ENCODE measurements at places on chromosomes 11 and 22. TPM values are rescaled to one million over a fixed set of nuclear protein-coding genes. Genes with fewer than 3 reads are reported as not detected.

The RAB6A gene
- 115 TPM for polyA plus RNA-seq

The TMPRSS4 gene
- 30.2 TPM for polyA plus RNA-seq

The USP28 gene
- 59.7 TPM for polyA plus RNA-seq

The LUZP2 gene
- 1.7 TPM for polyA plus RNA-seq

The SLC5A12 gene
- polyA plus RNA-seq: 57.3 TPM

The OR52B6 gene
- 0.23 TPM for polyA plus RNA-seq

The APOA1 gene
- 97.1 TPM for polyA plus RNA-seq

The IGLL5 gene
- polyA plus RNA-seq: not detected

The SLC16A8 gene
- 1.6 TPM for polyA plus RNA-seq

The PHLDA2 gene
- not detected for polyA plus RNA-seq

GRCh38 chr11:19391652-19392051, 150.9 kb upstream of the E2F8 start:
- no peak for DNase-seq

DNA sequence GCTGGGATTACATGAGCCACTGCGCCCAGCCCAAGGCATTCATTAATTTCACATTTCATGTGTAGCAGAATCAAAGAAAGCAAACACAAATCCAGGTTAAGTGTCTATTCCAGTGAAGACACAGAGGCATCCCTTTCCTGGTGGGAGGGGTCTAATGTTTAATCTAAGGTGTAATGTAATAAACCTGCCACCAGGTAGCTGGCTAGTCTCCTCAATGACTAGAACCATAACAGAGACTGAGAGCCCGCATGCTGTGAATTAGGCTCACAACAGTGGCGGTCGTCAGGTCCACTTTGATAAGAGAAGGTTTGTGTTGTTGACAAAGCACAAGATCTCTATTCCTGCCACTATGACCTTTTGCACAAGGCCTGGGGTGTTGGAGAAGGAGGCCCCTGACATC, 64.2 kb upstream of the ADA2 start:
- DNase-seq: no peak

DNA sequence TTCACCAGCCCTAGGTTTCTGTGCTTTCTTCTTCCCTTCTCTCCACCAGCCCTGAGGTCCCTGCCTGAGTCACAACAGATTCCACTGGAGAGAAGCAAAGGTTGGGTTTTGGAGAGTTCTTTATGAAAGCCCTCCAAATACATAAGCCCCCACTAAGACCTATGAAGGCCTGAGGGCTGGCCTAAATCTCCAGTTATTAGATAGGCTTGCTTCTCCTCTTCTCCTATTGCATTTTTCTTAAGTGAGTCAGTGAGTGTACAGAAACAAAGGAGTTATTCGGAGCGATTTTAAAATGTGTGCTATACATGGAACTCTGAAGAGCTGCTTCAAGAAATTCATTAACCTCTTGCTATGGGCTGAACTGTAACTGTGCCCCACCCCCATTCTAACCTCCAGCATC, 1057.3 kb downstream of the OPCML start:
- no peak for DNase-seq

DNA sequence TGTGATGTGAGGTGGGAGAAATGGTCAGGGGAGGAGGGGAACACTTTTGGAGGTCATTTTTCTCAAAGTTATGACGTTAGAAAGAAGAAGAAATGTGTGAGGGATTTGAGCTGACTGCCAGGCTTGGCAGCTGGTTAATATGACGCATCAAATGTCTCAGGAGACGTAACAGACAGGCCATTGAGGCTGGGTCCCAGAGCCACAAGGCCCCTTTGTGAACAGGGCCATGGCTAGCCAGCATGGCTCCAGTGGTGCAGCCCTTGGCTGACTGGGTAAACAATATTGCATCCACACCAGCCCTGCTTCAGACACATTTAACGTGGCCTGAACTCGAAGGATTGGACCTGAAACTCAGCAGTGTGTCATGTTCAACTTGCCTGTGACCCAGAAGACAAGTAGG, 34.3 kb downstream of the AMOTL1 start:
- no peak for DNase-seq

DNA sequence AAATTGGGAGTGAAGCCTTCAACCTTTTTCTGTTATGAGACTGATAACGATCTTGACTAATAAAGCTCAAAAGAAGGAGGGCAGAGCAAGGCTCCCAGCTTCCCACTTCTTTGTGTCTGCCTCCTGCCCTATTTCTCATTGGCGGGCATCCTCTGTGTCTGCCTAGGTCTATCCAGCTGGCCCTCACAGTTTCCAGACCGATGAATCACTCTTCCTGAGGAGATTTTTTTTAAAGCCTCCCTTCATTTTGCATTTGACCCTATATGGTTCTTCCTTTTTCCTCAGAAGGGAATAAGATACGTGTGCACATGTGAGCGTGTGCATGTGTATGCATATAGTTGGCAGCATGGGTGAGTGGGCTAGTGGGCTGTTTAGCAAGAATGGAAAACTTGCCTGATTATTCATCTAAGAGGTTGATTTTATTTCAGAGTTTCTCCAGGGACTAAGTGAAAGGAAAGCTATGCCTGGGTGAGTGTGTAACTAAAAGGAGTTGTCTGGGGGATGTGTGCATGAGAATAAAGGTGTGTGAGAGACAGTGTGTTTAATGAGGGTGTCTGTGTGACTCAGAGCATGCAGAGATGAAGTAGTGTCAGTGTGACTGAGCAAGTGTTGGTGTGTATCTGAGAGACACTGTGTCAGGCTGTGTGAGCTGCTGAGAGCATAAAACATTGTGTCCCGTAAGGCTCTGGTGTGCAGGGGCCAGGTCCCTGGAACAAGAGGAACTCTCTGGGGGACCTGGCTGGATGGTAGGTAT, 12.2 kb downstream of the PHLDB1 start:
- no peak for DNase-seq

DNA sequence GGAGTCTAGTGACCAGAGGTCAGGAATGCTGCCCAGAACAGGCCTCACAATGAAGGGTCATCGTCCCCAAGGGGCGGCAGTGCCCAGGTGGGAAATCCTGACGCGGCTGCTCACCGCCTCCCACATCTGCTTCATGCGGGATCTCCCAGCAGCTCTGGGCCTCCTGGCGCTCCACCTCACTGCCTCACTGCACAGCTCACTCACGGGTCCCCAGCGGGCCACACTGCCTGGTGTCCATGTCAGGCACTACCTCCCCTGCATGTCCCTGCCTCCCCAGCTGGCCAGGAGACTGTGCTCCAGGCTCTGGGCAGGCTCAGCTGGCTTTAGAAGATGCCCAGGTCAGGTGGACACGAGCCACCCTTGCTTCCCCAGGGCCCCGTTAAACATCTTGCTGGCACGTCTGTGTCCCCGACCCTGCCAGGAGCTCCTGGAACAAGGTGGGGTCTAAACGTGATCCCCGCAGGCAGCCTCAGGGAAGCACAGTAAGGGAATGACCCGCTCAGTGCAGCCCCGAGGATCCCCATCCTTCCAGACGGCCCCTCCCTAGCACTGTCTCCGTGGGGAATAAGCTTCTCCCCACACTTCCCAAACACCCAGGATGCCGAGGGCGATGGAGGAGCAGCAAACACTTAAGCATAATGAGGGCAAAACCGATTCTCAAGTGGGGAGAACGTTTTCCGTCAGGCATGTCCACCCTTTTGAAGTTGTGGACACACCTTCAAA, 93.2 kb downstream of the TRMU start:
- DNase-seq: no peak

DNA sequence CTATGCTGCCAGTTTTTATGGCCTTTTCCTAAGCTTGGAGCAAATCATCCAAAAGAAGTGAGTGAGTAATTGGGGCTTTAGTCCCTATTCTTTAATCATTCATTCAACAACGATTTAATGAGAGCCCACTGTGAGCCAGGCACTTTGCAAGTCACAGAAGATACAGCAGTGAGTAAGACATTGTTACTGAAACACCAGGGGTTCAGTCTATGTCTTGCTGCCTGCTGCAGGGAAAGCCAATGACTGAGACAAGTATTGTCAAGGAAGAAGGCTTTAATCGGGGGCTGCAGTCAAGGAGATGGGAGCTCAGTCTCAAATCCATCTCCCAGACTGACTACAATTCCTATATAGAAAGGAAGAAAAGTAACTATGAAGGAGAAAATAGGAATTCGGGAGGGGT, 228.3 kb downstream of the FAM181B start:
- no peak for DNase-seq

DNA sequence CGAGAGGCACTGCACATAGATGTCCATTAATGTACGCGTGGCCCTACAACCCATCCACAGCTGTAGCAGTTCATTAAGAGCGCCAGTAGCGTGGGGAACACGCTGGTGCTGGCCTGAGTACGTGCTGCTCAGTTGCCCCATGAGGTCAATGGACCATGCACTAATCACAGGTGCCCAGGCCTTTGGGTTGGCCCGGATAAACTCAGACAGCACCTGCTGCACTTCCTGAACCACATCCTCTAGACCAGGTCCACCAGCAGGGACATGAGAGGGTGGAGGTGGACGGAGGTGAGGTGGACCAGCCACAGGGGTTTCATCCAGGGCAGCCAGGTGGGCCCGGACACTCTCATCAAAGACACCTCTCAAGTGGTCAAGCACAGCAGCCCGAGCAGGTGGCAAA, 3.1 kb upstream of the GANAB start:
- DNase-seq: no peak

GRCh38 chr11:27604416-27604815, 95.8 kb downstream of the BDNF start:
- no peak for DNase-seq

DNA sequence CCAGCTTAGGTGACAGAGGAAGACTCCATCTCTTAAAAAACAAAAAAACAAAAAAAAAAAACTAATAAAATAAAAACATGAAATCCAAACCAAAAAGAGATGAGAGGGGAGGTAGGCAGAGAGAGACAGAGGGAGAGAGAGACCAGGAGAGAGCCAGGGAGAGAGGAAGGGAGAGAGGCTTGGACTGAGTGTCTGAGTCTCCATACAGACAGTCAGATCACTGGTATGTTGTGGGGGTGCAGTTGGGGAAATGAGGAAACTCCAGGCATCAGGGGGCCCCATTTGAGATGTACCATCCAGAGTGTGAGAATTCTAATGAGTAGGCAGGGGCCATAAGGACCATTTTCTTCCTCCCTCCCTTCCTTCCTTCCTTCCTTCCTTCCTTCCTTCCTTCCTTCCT, 53.1 kb upstream of the SEPTIN5 start:
- no peak for DNase-seq

GRCh38 chr11:115626414-115626813, 122.2 kb upstream of the CADM1 start:
- no peak for DNase-seq

GRCh38 chr11:121740902-121741301, 288.1 kb upstream of the SORL1-AS1 start:
- DNase-seq: no peak

DNA sequence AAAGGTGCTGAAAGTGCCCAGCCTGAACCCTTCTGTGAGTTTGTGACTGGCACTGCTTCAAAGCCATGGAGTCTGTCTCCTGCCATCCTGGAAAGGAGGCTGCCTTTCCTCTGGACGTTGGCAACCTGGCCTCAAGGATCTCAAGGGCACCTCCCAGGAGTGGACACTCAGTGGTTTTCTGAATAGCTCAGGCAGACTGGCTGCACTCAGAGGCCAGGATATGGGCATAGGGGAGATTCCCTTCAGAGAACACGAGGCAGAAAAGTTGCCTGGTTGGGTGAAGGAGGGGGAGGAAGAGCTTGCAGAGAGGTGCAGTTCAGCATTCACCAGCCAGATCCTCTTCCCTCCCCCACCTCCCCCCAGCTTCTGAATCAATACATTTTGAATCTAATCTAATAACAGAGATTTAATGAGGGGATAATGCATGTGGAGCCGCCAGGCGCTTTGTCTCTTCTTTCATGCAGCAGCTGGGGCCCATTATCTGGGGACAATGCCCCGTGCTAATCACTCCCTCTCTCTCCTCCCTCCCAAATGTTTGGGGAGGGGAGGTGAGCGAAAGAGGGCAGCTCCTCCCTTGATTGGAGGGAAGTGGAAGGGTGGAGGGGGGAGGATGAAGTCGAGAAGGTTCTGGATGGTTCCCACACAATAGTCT, 17.7 kb downstream of the HTR3A start:
- DNase-seq: no peak

DNA sequence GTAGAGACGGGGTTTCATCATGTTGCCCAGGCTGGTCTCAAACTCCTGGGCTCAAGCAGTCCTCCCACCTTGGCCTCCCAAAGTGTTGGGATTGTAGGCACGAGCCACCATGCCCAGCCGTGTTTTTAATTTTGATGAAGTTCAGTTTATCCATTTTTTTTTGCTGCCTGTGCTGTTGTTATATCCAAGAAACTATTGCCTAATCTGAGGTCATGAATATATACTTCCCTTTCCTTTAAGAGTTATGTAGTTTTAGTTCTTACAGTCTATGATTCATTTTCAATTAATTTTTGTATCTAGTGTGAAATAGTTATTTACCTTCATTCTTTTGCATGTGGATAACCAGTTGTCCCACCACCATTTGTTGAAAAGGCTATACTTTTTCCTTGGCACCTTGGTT, 50.3 kb upstream of the SORL1-AS1 start:
- no peak for DNase-seq

DNA sequence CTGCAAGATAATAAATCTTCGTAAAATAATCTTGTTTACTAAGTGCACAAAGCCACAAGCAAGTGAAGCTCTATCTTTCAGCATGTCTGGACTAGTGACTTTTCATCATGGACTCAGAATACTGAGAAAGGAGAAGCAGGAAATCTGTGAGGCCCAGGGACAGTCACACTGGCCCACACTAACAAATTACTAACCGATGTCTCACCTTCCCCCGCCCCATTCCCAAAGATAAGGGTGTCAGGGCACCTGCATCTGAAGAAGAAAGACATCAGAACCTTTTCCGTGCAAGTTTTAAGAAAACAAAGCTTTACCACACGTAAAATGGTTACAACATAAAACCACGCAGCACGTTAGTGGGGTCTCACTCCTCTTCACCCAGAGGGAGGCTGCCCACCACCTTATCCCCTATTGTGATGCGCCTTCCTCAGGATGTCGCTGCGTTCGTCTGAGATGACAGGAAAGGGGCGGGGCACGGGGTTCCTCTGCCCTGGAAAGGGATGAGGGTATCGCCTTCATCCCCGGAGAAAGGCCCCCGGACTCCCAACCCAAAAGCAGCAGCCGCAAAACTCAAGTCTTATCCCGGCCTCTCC, 616 bp downstream of the BTBD10 start:
- DNase-seq: peak; percentile 50

DNA sequence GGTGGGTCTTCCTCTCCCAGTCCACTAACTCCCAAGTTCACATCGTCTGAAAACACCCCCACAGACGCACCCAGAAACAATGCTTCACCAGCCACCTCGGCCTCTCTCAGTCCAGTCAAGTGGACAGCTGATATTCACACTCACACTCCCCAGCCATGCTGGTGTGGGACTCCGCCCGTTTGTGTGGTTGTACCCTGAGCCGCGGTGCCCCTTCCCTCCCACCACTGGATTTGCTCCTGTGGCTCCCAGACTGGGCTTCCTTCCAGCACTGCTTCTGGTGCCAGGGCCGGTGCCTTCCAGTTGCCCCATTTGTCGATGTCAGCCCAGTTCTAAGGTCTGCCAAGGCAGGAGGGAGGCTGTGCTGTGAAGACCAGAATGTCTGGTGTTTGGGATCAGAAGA, 37.9 kb upstream of the PLET1 start:
- DNase-seq: no peak

DNA sequence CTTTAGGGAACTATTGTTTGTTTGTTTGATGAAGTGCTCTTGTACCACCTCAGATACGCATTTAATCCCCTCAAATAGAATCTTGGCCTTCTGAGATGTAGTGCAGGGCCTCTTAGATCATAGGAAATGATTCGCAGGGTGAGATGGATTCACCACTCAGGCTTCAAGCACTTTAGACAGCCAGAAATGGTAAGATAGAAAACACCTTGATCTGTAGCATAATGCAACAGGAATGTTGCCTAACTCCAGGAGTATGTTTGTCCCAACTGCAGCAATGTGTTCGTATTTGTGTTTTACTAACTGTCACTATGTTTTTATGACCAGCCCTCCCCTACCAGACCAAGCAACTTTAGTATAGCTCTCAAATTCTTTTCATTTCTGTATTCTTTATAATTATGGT, 761.2 kb downstream of the NELL1 start:
- DNase-seq: no peak

All from left kidney (tissue), 8 donors.